Renal pelvis (tissue), 12 donors: ENCODE measurements at places on chromosomes 16 and 17. TPM values are rescaled to one million over a fixed set of nuclear protein-coding genes. Genes with fewer than 3 reads are reported as not detected.

DNA sequence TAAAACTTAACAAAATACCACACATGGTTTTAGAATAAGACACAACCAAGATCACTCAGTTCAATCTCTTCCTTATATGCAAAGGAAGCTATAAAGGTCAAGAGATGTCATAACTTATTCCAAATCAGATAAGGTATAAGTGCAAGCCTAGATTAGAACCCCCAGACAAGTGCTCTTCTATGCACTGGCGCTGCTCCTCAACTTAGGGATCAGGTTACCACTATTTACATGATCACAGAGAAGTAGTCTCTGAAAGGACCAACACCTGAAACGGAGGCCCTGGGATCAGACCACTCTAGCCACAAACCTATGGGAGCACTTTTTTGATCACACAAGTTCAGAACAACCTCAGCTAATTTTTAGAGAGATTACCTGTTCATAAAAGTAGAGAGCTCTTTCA, 16.6 kb downstream of the COPS3 start:
- DNase-seq: no peak

DNA sequence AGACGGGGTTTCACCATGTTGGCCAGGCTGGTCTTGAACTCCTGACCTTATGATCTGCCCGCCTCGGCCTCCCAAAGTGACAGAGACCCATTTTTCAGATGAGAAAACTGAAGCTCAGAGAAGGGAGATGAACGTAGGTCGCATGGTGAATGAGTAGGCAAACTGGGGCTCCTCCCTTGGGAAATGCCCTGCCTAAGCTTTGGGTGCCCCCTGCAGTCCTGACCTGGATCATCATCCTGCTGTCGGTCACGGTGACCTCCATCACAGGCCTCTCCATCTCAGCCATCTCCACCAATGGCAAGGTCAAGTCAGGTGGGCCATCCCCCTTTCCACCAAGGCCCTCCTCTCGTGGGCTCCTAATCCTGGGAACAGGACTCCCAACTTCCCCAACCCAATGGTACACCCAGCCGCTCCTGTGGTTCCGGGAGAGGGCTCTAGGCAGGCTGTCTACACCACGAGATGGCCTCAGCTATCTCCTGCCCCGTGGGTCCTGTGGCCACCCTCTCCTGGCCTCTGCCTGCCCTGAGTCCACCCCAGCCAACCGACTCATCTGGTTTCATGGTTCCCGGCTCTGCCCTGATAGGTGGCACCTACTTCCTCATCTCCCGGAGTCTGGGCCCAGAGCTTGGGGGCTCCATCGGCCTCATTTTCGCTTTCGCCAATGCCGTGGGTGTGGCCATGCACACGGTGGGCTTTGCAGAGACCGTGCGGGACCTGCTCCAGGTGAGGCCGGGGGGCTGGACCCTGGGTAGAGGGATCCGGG, 4.7 kb downstream of the SLC12A3 start:
- no peak for DNase-seq

DNA sequence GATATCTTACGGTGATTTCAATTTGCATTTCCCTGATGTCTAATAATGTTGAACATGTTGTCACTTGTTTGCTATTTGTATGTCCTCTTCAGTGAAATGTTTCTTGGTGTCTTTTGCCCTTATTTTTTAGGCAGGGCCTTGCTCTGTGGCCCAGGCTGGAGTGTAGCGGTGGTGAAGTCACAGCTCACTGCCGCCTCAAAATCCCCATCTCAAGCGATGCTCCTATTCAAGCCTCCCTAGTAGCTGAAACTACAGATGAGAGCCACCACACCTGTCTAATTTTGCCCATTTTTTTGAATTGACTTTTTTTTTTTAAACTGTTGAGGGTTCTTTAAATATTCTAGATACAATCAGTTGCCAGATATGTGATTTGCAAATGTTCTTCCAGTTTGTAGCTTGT, 8.3 kb downstream of the UBE2G1 start:
- no peak for DNase-seq

GRCh38 chr17:56292578-56292977, 139.3 kb downstream of the ANKFN1 start:
- no peak for DNase-seq

DNA sequence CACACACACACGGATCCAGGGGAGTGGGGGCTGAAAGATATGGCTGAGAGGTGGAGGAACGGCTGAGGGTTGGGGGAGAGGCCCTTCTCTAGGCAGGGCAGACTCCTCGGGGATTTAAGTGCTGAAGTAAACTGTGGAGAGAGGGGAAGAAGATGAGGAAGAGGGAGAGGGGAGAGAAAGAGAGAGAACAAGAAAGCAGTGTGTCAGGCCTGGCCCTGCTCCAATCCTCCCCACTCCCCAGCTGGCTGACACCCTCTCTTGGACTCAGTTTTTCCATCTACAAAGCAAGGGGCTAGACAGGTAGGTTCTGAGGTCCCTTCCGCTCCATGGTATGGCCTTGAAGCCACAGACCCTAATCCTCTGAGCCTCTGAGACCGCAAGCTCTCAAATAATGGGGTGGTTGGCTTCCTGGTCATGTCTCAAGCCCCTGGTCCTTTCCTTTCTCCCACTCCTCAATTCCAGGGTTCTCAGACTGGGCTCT, 2.0 kb downstream of the VAMP2 start:
- no peak for DNase-seq

GRCh38 chr16:54882556-54882955, 48.1 kb upstream of the IRX5 start:
- no peak for DNase-seq

- DNase-seq: no peak
These were observed 95.3 kb upstream of the RPL38 start for GRCh38 chr17:74108126-74108705.

- DNase-seq: no peak
These were observed 31.9 kb downstream of the KIFC3 start for GRCh38 chr16:57770361-57770760.

- no peak for DNase-seq
These were observed 495 bp downstream of the TXNDC17 start for GRCh38 chr17:6641247-6641863.

DNA sequence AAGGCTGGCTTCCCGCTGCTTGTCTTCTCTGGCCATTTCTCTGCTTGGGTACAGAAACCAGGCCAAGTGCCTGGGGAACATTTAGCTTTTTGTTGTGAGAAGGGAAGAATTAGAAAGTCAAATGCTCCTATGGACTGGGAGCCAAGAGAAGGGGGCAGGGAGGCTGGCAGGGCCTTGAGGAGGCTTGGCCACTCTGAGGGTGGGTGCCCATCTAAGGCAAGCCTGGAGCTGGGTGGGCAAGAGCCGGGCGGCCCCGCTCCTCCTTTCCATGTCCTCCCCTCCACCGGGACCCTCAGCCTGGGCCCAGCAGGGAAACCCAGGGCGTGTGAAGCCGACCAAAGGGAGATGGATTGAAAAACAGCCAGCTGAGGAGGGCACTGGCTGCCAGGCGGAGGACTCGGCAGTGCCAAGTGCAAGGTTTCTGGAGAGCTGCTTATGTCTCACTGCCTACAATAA, 69.4 kb downstream of the NTN1 start:
- DNase-seq: no peak

- no peak for DNase-seq
These were observed 2.4 kb downstream of the CCL14 start for GRCh38 chr17:35984140-35984539.

DNA sequence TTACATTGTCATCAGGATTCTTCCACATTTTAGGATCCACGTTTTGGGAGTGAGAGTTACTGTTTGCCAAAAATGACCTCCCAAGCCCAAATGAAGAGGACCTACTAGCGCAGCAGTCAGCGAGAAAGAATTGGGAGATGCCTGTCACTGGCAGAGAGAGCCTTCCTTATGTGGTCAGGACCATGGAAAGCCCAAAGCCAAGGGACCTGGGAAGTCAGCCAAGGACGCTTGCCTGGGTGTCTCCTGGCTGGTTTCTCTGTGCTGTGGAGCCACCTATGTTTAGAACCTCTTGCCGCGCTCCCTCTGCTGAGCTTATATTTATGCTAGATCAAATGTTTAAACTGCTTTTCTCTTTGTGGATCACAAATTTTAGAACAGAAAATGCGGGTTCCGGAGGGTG, 24.9 kb upstream of the RHBDL3 start:
- no peak for DNase-seq

DNA sequence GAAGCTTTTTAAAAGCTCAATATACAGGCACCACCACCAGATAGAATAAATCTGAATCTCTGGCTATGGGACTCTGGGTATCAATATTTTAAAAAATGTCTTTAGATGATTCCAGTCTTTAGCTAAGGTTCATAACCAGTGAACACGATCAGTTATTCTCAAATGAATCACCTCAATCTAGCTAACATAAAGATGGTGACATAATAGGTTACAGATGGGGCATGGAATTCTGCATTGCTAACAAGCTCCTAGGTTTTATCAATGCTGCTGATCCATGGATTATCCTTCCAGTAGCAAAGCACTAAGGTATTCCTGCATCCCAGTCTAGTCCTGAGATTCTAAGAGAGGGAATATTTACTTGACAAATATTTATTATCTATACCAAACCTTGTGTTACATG, 415.5 kb upstream of the CDH11 start:
- no peak for DNase-seq

- DNase-seq: no peak
These were observed 2.0 kb upstream of the SLC6A4 start for GRCh38 chr17:30237296-30238002.

DNA sequence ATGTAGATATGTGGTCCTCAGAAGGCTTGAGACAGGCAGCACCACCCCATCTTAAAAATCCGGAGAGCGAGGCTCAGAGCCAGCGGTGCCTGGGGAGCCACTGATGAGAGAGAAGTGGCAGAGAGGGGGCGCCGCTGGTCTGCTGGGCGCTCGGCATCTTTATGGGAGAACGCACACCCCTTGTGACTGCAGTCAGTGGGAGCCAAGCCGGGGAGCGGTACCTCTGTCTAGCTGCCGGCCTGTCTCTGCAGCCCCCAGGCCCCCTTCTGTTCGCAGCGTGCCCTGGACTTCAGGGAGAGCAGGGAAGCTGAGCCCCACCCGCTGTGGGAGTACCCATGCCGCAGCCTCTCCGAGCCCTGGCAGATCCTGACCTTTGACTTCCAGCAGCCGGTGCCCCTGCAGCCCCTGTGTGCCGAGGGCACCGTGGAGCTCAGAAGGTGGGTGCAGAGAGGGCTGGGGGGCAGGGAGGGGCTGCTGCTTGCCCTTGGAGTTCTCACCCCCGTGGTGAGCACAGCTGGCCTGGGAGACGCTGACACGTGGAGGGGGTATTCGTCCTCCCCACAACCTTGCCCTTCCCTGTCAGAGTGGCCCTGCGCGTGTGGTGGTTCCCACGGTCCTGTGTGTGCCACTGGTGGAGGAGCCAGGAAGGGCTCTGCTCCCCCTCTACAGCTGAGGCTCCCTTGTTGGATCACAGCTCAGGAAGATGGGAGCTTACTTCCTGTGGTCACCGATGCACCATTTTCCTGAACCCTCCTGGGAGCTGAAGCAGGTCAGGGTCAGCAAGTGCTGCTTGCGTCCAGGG, 44.8 kb downstream of the PRMT7 start:
- no peak for DNase-seq

DNA sequence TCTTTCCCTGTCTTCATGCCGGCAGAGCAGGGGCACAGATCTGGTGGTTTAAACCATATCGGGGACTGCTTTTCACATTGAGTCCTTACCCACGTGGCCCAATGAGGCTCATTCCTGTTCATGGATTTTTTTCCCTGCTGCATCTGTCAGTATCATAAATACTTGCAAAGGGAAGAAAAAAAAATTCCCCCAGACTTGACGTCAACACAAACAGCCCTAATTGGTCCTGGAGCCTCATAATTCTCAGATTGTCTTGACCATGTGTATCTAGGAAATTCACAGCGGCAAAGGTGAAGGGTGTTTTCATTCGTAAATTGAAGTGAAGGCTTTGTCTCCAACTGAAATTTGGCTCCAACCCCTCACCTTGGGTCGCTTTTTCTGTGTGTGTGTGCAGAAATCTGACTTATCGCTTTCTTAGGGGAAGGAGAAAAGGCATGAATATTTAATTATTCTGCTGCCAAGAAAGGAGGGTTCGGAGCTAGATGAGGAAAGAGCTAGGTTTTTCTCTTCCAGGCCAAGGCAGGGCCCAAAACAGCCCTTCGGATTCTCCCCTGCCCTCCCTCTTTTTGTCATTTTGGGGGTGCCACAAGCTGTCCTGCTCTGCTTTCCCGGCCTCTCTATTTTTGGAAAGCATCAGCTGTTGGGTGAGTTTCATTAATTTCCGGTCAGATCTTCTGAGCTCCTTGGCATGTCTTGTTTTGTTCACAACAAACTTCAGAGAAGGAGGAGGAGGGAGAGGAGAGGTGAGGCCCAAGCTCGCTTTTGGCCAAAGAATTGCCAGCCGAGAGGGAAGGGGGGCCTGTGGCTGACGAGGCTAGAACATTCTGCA, 17.8 kb upstream of the CIBAR2 start:
- peak; percentile 73 for DNase-seq

DNA sequence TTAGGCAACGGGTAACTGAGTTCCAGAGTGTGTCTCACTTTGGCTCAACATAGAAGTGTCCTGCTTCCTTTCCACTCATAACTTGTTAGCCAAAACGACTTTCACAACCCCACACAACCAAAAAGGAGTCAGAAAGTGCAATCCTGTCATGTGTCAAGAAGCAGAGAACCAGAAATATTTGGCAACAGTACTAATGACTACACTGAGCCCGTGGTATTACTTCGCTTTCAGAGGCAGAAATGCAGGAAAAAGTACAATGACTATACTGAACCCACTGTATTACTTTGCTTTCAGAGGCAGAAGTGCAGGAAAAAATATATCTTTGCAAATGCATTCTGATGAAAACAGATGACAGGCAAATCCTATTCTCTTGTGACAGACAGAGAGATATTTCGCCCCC, 484.6 kb downstream of the KIF2B start:
- no peak for DNase-seq

DNA sequence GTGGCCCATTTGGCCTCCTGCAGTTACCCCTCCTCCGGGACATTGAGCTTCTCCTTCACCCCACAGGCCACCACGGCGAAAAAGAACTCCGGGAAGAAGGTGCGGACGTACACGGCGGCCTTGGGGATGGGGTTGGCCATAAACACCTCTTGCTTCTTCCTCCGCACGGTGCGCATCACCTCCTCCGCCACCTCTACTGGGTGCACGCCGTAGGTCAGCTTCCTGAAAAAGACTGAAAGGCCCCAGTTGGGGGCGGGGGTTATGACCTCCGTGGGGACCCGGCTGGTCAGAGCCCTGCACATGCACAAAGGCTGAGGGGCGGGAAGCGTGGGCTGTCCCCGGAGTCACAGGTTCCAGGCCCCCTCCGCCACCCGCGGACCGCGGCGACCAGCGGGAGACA, 19.9 kb downstream of the DHRS7C start:
- no peak for DNase-seq

DNA sequence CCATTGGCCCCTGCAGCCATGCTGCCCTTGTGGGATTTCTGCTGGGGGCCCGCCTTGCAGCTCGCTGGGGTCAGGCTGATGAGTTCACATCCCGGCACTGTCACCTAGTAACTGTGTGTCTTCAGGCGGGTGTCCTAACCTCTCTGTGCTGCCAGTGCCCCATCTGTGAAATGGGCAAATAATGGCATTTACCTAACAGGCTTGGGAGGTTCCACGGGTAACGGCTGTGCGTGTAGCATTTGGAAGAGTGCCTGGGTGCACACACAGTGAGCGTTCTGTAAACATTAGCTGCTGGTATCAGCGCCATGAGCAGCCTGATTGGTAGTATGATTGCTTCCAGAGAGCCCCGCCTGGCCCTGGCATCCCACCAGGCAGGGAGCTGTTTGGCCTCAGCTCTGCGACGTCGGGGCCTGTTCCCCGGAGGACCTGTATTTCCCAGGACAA, 167.3 kb upstream of the GSE1 start:
- no peak for DNase-seq

Gene RAMP2
- 113 TPM for polyA plus RNA-seq

Gene KRT24
- not detected for polyA plus RNA-seq

Gene UBTF
- 120 TPM for polyA plus RNA-seq

Gene CLEC19A
- polyA plus RNA-seq: 0.06 TPM

Gene AIPL1
- polyA plus RNA-seq: 0.06 TPM

Gene CDRT15L2
- polyA plus RNA-seq: not detected

Gene EXOC3L1
- polyA plus RNA-seq: 6.5 TPM

Gene GJD3
- not detected for polyA plus RNA-seq

Gene TP53TG3F
- not detected for polyA plus RNA-seq
